NCI-H460 (cell line): ENCODE measurements at places on chromosomes 5 and 9. TPM values are rescaled to one million over a fixed set of nuclear protein-coding genes. Genes with fewer than 3 reads are reported as not detected.

- no peak for DNase-seq
Measured at GRCh38 chr9:134139081-134139480, 3.2 kb downstream of the WDR5 start.

DNA sequence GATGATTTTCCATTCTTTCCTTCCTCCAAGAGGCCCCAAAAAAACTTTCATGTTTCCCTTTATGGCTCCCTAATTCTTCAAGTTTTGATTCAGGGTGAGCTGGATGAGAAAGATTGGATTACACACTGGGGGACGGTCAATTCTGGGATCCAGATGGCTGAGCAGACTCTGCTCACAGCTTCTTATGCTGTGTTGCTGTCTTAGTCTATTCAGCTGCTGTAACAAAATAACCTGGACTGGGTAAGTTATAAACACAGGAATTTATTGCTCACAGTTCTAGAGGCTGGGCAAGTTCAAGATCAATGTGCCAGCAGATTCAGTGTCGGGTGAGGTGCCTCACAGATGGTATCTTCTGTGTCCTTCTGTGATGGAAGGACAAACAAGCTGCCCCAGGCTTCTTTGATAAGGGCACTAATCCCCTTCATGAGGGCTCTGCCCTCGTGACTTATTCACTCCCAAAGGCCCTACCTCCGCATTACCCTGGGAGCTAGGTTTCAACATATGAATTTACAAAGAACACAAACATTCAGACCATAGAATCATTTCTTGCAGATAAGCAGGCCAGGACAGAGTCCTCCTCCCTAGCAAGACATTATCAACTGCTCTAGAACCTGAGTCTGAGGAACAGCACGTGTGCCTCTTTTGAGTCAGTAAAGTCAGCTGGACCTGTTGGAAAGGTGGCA lies 23.1 kb upstream of the SMAD5 start:
- no peak for DNase-seq

DNA sequence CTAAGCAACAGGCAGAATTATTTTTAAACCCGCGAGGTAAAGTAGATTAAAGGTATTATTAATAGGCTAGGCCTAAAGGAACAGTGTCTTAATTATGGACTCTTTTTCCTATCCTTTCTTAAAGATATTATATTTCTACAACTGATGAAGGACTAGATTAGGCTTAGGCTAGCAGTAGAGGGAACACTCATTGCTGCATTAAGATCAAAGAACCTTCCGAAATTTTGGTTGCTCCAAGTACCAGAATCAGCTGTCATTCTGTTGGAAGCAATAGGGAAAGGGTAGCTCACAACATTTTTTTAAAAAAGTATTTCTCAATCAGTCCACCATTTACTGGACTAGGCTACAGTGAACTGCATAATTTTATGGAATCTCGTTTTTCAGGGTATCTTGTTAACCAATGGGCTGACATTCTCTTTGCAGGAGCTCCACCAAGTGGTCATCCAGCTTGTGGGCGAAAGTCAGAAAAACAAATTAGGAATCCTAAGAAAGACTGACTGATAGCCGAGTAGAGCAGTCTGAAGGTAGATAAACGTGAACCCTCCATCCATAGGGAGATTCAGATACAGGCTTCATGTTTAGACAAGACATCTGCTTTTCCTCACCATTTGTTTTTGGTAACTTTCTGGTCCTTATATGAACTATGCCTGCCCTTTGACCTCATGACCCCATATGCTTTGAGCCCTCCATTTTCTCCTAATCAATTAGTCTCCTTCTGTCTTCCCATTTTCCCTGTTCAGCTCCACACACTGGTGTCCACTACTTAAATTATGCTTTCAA lies 103.6 kb upstream of the CHD1 start:
- peak; percentile 76 for DNase-seq

GRCh38 chr9:91486699-91487497 lies 63.3 kb upstream of the NFIL3 start:
- DNase-seq = no peak

GRCh38 chr5:143635146-143635752 lies 176.7 kb upstream of the HMHB1 start:
- no peak for DNase-seq

Gene GPR150
- total RNA-seq = not detected in 2 replicates

Gene PDE6A
- total RNA-seq = 0.02 TPM in 1 of 2 replicates, not detected in the other

Gene CNTFR
- total RNA-seq = 0.17 TPM in 1 of 2 replicates, not detected in the other

Gene RLN2
- total RNA-seq = not detected in 2 replicates
